Vagina (tissue), 2 donors: ENCODE measurements at places on chromosomes 5 and 9. TPM values are rescaled to one million over a fixed set of nuclear protein-coding genes. Genes with fewer than 3 reads are reported as not detected.

The ACOT12 gene
- not detected for total RNA-seq

The SLC9A3 gene
- total RNA-seq = 3.9 TPM

The SPATA31A3 gene
- not detected for total RNA-seq

The PCDHGA4 gene
- total RNA-seq = 3.9 TPM

GRCh38 chr5:44774279-44774880, 34.4 kb upstream of the MRPS30 start:
- no peak for DNase-seq
- H3K4me1 ChIP-seq = no peaks in the 10 kb centered on the region
- H3K36me3 ChIP-seq = no peaks in the 10 kb centered on the region
- no peak overlapping the region for H3K4me3 ChIP-seq
- H3K27ac ChIP-seq = no peak overlapping the region
- no peaks in the 10 kb centered on the region for H3K27me3 ChIP-seq

GRCh38 chr9:115170358-115171073, 52.6 kb upstream of the TNC start:
- no peak overlapping the region for H3K4me3 ChIP-seq
- H3K36me3 ChIP-seq = no peaks in the 10 kb centered on the region
- H3K4me1 ChIP-seq = no peaks in the 10 kb centered on the region
- no peak overlapping the region for H3K27ac ChIP-seq
- H3K27me3 ChIP-seq = no peaks in the 10 kb centered on the region

GRCh38 chr5:134053840-134054338, 49.1 kb upstream of the VDAC1 start:
- no peak overlapping the region for H3K4me3 ChIP-seq
- H3K4me1 ChIP-seq = no peaks in the 10 kb centered on the region
- H3K27me3 ChIP-seq = no peaks in the 10 kb centered on the region
- H3K27ac ChIP-seq = no peak overlapping the region
- H3K36me3 ChIP-seq = no peaks in the 10 kb centered on the region

- H3K4me1 ChIP-seq = peaks cover 24% of the 10 kb centered on the region
- DNase-seq = no peak
- no peaks in the 10 kb centered on the region for H3K27me3 ChIP-seq
- peak overlapping the region; percentile 71 for H3K27ac ChIP-seq
These were observed 35.5 kb upstream of the ADAMTSL1 start for GRCh38 chr9:18438300-18438925.

GRCh38 chr5:166165596-166165995, 2125.8 kb upstream of the WWC1 start:
- H3K4me1 ChIP-seq = no peaks in the 10 kb centered on the region
- no peaks in the 10 kb centered on the region for H3K36me3 ChIP-seq
- no peak overlapping the region for H3K27ac ChIP-seq
- no peak for DNase-seq
- no peak overlapping the region for H3K4me3 ChIP-seq

GRCh38 chr5:167378894-167379723, 912.3 kb upstream of the WWC1 start:
- H3K27me3 ChIP-seq = no peaks in the 10 kb centered on the region
- no peak overlapping the region for H3K27ac ChIP-seq
- H3K36me3 ChIP-seq = no peaks in the 10 kb centered on the region
- H3K4me3 ChIP-seq = no peak overlapping the region
- DNase-seq = no peak
- H3K4me1 ChIP-seq = no peaks in the 10 kb centered on the region

DNA sequence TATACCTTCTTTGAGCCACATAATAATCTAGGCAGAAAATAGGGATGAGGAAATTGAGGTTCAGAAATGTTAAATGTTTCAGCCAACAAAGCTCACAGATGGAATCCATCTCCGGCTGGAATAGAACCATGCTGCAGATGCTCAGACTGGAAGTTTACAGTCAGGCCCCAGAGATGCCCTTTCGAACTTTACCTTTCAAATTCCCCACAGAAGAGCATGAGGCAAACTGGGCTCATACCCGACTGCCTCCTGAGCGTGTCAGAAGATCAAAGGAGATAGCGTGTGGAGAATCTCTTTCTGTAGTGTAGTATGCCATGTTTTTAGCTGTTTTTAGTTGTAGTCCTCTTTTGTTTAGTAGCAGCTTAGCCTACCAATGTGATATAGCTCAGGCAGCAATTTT, 72.0 kb upstream of the DAP start:
- H3K27me3 ChIP-seq = no peaks in the 10 kb centered on the region
- H3K4me1 ChIP-seq = peaks cover 14% of the 10 kb centered on the region
- H3K27ac ChIP-seq = no peak overlapping the region
- H3K36me3 ChIP-seq = no peaks in the 10 kb centered on the region
- DNase-seq = no peak

- DNase-seq = no peak
- no peak overlapping the region for H3K4me3 ChIP-seq
- no peak overlapping the region for H3K27ac ChIP-seq
These were observed 180.8 kb downstream of the FBN2 start for GRCh38 chr5:128357226-128357625.

GRCh38 chr9:104775976-104776375, 12.0 kb downstream of the NIPSNAP3B start:
- H3K36me3 ChIP-seq = no peaks in the 10 kb centered on the region
- DNase-seq = no peak
- H3K4me3 ChIP-seq = no peak overlapping the region
- H3K27me3 ChIP-seq = no peaks in the 10 kb centered on the region

DNA sequence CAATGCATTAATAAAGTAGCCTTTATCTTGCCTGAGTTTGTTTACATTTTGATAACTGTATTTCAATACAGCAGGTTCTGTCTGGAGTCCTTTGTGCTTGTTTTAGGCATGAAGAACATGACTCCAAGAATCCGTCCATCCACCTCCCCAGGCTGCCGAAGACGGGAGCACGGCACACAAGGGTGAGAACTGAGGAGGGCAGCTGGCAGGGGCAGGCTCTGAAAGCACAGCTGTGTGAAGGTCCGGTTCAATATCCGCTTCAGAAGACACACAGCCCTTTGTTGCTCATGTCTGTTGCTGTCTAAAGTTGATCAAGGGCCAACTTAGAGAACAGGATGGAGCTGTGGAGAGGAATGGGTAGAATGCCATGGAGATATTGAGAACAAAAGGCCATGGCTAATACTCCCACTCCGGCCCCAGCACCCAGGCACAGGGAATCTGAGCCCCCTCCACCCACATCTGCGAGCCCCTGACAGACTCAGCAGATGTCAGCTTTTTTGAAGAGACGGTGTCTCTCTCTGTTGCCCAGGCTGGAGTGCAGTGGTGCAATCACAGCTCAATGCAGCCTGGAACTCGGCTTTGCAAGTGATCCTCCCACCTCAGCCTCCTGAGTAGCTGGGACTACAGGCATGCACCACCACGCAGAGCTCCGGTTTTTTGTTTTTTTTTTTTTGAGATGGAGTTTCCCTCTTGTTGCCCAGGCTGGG, 58.5 kb upstream of the GNE start:
- DNase-seq = no peak
- no peaks in the 10 kb centered on the region for H3K36me3 ChIP-seq
- H3K27ac ChIP-seq = no peak overlapping the region

DNA sequence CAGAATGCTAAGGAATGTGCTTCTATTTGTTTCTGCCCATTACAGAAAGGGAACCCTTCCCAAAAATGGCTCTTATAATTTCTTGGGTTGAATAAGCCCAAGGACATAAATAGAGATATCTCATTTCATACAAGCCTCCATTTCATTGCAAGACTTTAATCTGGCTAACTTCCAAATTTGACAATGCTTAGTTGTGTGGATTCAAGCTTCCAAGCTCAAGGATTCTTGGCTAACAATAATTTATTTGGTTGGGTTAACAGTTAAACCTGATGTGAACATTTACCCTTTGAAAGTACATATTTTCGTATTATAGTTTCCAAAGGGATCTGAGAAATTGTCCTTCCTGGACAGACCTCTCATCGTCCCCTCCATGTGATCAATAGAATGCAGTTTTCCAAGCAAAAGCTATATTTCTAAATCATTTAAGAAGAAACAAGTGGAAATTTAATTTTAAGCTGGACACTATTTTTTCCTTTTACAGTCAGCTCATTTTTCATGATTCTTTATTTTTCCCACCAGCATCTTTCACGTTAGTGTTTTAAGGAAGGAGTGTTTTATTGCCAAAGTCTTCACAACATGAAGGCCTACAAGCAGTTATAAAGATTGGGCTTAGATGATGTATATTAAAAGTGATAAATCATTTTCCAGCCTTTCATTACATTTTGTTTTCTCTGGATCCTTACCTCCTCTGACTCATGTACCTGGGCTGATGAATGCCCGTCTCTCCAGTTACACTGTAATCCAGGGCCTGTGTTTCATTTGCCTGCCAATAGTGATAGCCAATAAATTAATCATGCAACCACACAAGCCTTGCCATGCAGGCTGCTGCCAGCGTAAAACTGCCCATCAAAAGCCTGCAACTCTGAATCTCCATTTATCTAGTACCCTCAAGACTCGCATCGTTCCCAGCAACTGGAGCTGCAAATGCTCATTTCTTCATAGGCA, 176.7 kb downstream of the NTRK2 start:
- H3K4me3 ChIP-seq = no peak overlapping the region
- H3K4me1 ChIP-seq = no peaks in the 10 kb centered on the region
- no peaks in the 10 kb centered on the region for H3K36me3 ChIP-seq

DNA sequence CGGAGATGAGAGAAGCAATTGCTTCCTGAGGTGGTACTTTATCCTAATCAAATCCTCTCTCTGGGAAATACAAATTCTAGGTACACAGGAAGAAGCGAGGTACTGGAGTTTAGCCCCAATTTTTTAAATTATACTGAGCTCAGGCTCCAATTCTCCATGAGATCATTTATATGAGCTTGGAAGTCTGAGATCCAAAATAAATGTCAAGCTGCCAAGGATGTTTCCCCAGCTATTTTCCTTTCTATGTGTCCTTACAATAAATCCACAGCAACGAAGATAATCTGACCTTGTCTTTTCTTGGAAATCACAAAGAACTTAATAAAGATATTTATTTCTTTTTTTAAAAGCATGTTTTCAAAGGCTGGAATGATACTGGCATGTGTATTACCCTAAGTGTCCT, 597.3 kb downstream of the GABRG2 start:
- DNase-seq = no peak
- H3K27me3 ChIP-seq = no peaks in the 10 kb centered on the region
- H3K27ac ChIP-seq = no peak overlapping the region
- H3K36me3 ChIP-seq = no peaks in the 10 kb centered on the region

DNA sequence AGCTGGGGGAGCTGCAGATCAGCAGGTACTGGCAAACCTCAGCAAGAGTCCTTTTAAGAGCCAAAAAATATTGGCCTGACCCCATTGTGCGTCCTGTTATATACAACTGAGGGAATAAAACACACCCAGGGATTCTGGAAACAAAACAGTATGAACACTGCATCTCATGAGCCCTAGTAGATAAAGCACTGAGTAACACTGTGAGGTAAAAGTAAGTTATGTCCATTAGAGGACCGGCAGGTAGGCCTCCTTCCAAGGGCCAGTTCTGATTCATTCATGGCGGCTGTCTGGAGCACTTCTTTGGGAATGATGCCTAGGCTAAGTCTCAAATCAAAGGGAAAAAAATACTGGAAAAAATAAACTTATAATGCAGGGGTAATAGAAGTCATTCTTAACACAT, 64.9 kb downstream of the PDE4D start:
- no peaks in the 10 kb centered on the region for H3K27me3 ChIP-seq
- H3K27ac ChIP-seq = no peak overlapping the region

GRCh38 chr9:129886226-129887174, 51.2 kb downstream of the USP20 start:
- DNase-seq = peak; percentile 85
- peaks cover 34% of the 10 kb centered on the region for H3K4me1 ChIP-seq
- no peaks in the 10 kb centered on the region for H3K36me3 ChIP-seq
- H3K27me3 ChIP-seq = no peaks in the 10 kb centered on the region
- H3K27ac ChIP-seq = peak overlapping the region; percentile 85
- H3K4me3 ChIP-seq = peak overlapping the region; percentile 46

DNA sequence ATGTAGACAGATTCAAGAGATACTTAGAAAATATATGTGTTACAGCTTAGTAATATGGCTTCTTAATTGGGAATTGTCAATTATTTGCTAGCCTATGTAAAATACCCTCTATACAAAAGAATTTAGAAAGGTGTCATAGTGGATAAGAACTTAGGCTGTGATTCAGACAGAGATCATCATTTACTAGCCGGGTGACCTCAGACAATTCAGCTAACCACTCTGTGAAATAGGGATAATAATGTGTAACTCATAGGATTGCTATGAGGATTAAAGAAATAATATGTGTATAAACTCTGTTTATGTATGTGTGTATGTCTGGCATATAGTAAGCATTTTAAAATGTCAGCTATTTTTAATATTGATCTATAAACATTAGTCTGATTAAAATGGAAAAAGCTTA, 5.9 kb upstream of the LARS1 start:
- H3K27me3 ChIP-seq = no peaks in the 10 kb centered on the region

- H3K27me3 ChIP-seq = no peaks in the 10 kb centered on the region
- no peaks in the 10 kb centered on the region for H3K36me3 ChIP-seq
- no peaks in the 10 kb centered on the region for H3K4me1 ChIP-seq
- no peak overlapping the region for H3K4me3 ChIP-seq
These were observed 27.4 kb upstream of the GCNT1 start for GRCh38 chr9:76431601-76432000.

DNA sequence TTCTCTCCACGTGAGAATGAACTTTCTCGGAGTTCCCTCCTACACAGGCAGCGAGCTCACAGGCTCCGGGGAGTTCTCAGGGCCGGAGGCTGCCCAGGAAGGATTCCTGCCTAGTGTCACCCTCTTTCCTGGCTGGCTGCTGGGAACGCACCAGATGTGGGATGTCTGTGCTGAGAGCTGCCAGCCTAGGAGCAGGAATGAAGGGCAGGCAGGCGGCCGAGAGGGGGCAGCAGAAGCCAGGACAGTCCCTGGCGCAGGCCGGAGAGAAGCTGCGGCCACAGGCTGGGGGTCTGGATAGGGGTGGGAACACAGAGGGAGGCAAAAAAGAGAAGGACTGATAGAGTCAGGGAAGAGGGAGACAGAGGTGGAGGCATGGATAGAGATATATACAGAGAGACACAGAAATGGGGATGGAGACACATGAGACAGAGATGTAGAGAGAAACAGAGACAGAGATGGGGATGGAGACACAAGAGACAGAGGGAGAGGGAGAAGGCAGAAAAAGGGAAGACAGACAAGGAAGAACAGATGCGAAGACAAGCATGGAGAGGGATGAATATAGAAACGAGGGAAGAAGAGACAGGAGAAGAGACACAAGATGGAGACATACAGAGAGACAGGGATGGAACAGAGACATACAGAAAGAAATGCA, 25.3 kb upstream of the ENHO start:
- H3K36me3 ChIP-seq = no peaks in the 10 kb centered on the region
- H3K27ac ChIP-seq = no peak overlapping the region
- DNase-seq = no peak
- H3K27me3 ChIP-seq = no peaks in the 10 kb centered on the region
- H3K4me3 ChIP-seq = no peak overlapping the region
- no peaks in the 10 kb centered on the region for H3K4me1 ChIP-seq

DNA sequence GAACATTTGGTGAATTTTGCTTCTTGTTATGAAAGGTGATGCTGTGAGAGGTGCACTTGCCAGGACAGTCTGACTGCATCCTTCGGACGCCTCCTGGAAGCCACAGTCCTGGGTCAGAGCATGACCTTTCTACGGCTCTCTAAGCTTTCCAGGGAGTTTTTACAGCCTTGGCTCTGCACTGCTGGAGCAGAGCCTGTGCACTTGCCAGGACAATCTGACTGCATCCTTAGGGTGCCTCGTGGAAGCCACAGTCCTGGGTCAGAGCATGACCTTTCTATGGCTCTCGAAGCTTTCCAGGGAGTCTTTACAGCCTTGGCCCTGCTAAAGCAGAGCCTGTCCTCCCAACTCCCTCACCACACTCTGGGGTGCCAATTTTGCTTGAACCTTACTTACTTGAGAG, 49.6 kb downstream of the CCDC180 start:
- no peak for DNase-seq
- no peaks in the 10 kb centered on the region for H3K27me3 ChIP-seq
- H3K4me1 ChIP-seq = no peaks in the 10 kb centered on the region
- no peak overlapping the region for H3K27ac ChIP-seq
